ENCODE measurements at places on chromosomes 5 and 9. TPM values are rescaled to one million over a fixed set of nuclear protein-coding genes. Genes with fewer than 3 reads are reported as not detected.
A peak's percentile ranks its signal among the peaks of the same experiment; 100 is the strongest.

HMCN2 gene
- total RNA-seq, result 1.8 TPM

ANGPTL2 gene
- 0.93 TPM for total RNA-seq

ACTL7B gene
- total RNA-seq, result 0.09 TPM

GRCh38 chr9:77502568-77502967 is 145.6 kb downstream of the GNA14 start:
- no peak for DNase-seq
- no peak overlapping the region for H3K27ac ChIP-seq
- no peaks in the 10 kb centered on the region for H3K27me3 ChIP-seq
- H3K36me3 ChIP-seq, result peaks cover 2% of the 10 kb centered on the region
- no peak overlapping the region for H3K4me3 ChIP-seq

DNA sequence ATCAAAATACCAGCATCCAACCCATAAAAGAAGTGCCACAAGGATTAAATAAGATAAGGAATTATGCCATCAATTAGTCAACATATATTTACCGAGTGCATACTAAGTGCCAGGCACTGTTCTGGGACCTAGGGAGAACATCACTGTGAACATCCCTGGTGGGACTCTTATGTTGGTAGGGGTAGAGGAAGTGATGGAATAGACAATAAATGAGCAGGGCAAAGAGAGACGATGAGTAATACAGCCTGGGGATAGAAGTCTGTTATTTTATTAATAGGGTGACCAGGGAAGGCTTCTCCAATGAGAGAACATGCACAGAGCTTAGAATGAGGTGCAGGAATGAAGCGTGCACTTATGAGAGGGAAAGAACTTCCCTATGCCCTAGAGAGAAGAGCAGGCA is 47.4 kb upstream of the VLDLR start:
- no peaks in the 10 kb centered on the region for H3K36me3 ChIP-seq
- H3K27ac ChIP-seq, result no peak overlapping the region
- peaks cover 4% of the 10 kb centered on the region for H3K4me1 ChIP-seq
- no peak for DNase-seq

- DNase-seq, result no peak
- H3K4me3 ChIP-seq, result peak overlapping the region; percentile 58
- peaks cover 11% of the 10 kb centered on the region for H3K27me3 ChIP-seq
These were observed 757 bp downstream of the ANKRD34B start for GRCh38 chr5:80569086-80569960.

GRCh38 chr5:130335117-130335516 is 430.9 kb downstream of the CHSY3 start:
- no peaks in the 10 kb centered on the region for H3K27me3 ChIP-seq
- no peak overlapping the region for H3K4me3 ChIP-seq
- no peak overlapping the region for H3K27ac ChIP-seq
- no peak for DNase-seq
- no peaks in the 10 kb centered on the region for H3K36me3 ChIP-seq
- no peaks in the 10 kb centered on the region for H3K4me1 ChIP-seq

- no peaks in the 10 kb centered on the region for H3K36me3 ChIP-seq
- H3K27ac ChIP-seq, result peak overlapping the region; percentile 95
- H3K27me3 ChIP-seq, result no peaks in the 10 kb centered on the region
- H3K4me1 ChIP-seq, result peaks cover 54% of the 10 kb centered on the region
- DNase-seq, result peak; percentile 33
- peak overlapping the region; percentile 84 for H3K4me3 ChIP-seq
These were observed 735 bp downstream of the PTGR1 start for GRCh38 chr9:111598733-111599091.
